ENCODE measurements at places on chromosomes 6 and 20.
A peak's percentile ranks its signal among the peaks of the same experiment; 100 is the strongest.

- DNase-seq = no peak
These were observed 29.4 kb upstream of the ZNF831 start for GRCh38 chr20:59134182-59134581.

DNA sequence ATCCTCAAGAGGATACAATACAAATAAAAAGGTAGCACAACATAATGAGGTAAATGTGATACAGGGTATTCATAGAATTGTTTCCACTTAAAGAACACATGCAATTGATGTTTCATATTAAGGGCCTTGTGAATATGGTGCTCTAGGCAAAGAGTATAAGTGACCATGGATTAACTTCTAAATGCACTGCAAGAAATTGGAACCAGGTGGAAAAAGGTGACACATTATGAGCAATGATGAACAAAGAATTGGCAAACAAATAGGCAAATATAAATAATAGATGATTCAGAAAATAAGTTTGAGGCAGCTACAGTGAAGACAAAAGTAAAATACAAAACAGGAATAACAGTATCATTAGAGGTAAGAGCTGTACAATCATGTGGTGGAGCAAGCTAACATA lies 192.0 kb downstream of the GRIK2 start:
- DNase-seq = no peak

GRCh38 chr6:45741437-45742171 lies 274.1 kb downstream of the CLIC5 start:
- DNase-seq = peak; percentile 33

- DNase-seq = no peak
These were observed at the start of gene TREM1 for GRCh38 chr6:41286544-41287346. Gene TREM1 (minus strand): TSS chr6:41286682. CDS start chr6:41286655, 27 bp downstream.

DNA sequence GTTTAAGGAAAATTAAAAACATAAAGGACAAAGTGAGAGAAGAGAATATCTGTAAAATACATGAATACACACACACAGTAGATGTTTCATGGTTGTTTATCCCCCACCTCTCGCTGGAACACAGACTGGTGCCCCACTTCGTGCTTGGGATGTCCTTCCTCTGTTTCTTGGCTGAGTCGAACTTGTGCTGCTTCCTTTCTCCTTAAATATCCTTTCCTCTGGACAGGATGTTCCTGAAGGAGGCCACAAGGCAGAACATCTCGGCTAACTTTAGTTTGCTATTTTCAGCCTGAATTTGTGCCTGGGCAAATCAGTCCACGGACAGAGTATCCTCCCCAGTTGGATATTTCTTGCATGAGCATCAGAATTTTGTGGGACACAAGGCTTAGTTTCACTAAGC lies 54.7 kb upstream of the ZMYND8 start:
- no peak for DNase-seq

DNA sequence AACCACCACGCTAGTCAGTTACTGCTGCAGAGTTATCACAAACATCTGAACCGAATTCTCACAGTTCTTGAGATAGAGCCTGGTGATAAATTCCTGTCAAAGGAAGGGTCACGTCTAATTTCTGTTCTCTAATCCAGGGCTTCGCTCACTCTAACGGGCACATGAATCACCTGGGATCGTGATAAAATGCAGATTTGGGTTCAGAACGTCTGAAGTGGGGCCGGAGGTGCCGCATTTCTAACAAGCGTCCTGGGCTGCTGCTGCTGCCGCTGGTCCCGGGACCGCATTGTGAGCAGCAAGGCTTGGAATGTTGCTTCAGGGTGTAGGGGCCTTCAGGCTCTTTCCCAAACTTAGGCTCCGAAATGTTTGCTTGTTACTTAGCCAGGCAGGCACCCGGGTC lies 264.1 kb downstream of the CDC5L start:
- DNase-seq = no peak

- peak; percentile 45 for DNase-seq
These were observed 3.4 kb downstream of the LINC00237 start for GRCh38 chr20:21102603-21103311.

DNA sequence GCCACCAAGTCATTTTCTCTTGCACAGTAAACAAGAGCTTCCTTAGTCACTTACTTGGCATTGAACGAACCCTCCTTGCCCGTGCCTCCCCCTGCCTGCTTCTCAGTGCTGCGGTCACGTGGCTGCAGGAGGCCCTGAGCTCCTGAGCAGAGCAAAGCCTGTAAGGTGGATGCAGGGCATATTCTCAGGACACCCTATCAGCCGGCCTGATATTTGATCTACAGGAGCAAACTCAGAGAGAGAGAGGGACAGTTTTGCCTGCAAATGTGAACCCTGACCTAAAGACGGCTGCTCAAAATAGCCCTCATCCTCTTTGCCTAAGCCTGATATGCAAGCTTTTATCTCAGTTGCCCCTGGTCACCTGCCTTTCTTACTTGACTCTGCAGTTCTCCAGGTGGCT lies 93.0 kb upstream of the POPDC3 start:
- peak; percentile 36 for DNase-seq

DNA sequence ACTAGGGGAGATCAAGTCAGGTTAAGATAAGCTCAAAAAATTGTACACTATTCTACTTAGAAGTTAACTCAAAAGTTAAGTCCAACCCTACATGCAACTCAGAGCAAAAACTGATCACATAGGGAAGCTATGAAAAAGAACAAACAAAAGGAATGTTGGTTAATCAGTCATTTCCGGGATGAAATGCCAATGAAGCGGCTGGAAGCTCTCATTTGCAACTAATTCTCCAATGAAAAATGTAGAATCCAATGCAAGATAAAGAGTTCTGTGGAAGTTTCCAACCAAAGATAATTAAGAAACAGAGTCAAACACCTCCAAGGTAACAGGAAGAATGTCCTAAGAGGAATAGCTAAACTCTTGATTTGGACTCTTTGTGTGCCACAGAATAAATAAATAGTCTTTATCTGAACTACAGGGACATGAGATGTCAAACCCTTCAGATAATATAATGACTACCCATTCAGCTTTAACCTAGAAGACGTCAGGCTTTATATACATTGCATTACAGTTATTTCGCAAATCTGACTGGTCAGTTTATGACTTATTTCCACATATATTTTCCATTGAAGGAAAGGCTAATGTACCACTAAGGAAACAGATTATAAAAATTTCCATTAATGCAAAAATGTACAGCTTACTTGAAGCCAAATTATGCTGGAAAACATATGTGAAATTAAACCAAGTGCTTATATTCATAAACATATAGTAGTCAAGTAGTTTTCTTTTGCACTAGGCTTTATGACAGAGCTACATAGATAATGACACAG lies 48.0 kb upstream of the DST start:
- DNase-seq = no peak

- DNase-seq = no peak
These were observed 1.5 kb downstream of the RBM38 start for GRCh38 chr20:57392512-57393271.

- no peak for DNase-seq
These were observed 59.7 kb upstream of the SAMD5 start for GRCh38 chr6:147448775-147449174.

DNA sequence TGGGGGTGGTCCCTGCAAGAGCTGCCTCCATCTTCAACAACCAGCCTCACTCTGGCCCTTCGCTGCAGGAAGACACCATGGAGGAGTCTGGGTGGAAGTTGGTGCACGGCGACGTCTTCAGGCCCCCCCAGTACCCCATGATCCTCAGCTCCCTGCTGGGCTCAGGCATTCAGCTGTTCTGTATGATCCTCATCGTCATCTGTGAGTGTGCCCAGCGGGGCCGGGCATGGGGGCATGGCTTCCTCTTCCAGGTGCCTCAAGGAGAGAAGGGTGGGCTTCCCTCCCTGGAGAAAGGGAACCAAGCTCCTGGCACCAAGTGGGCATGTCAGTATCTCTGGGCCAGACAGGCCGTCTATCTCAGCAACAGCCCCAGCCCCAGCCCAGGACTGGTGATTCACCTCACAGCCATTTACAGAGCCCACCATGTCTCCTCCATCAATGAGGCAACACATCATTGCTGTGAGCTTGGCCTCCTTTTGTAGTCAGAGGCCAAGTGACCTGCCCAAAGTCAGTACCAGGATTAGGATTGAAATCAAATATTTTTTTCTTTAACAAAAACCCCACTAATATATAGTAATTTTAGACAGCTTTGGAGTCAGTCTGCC lies 40.2 kb downstream of the TM9SF4 start:
- no peak for DNase-seq

DNA sequence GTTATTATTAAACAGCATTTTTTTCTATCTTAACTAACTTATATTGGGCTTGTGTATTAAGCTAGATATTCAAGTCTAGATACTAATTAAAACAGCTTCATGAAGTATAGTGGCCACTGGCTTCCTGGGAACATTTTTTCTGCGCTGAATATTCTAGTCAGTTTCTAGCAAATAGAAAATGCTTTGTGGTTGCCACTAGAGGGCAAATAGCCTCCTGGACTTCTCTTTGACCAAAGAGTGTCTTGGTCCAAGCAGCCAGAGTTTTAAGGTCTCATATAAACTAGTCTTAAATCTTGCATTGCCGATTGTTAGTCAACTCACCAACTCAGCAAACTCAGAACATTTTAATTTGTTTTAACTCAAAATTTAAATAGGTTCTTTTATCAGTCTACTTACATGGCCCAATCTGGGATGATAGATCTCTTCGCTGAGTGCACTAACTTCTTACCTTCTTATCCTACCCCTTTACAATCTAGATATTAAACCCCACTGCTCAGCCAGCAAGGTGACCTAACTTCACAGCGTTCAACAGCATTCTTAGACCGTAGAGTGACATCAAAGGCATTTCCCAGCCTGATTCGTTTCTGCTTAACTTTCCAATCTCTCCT lies 24.6 kb upstream of the ID4 start:
- DNase-seq = peak; percentile 42

DNA sequence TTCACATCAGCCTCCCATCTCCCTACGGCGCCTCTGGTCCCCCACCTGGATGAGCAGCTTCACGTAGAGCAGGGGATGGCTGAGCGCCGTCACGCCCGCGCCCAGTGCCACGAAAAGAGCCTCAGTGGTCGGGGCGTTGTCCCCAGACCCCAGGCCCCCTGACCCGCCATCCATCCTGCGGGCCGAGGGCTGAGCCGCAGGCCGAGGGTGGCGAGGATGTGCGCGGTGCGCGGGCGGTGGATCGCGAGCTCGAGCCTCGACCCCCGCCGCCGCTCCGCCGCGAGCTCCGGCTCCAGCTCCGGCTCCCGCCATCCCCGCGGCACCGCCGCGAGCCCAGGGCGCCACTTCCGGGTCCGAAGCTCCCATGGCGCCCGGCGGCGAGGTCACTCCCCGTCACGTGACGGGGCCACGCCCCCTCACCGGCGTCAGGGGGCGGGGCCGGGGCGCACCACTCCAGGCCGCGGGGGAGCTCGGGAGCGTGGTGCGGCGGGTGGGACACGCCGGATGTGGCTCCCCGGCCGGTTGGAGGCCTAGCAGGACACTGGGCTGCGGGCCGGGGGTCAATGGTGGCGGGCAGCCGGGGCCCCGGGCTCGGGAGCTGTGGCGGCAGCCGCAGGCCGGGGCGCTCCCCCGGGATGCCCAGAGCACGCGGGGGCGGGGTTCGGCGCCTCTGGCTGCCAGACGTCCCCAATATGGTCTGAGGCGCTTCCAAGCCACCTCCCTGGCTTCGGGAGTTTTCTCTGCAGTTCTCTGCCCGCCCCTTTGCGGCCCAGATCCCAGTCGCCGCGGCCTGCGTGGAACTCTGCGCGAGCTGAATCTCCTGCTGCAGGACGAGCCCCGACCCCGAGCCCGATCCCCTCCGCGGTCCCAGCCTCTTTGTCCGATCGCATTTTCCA lies at the start of gene MTCH1:
Gene MTCH1 (minus strand): TSS at position 389 of the 896 bp plus-strand sequence. CDS start 23 bp downstream, at position 366.
- DNase-seq = peak; percentile 97

- DNase-seq = no peak
These were observed 288.0 kb downstream of the BMP7 start for GRCh38 chr20:56978475-56978874.

- no peak for DNase-seq
These were observed 90.8 kb upstream of the OGFRL1 start for GRCh38 chr6:71197780-71198179.

- DNase-seq = peak; percentile 69
These were observed 17.8 kb upstream of the FNDC1 start for GRCh38 chr6:159151266-159151855.

DNA sequence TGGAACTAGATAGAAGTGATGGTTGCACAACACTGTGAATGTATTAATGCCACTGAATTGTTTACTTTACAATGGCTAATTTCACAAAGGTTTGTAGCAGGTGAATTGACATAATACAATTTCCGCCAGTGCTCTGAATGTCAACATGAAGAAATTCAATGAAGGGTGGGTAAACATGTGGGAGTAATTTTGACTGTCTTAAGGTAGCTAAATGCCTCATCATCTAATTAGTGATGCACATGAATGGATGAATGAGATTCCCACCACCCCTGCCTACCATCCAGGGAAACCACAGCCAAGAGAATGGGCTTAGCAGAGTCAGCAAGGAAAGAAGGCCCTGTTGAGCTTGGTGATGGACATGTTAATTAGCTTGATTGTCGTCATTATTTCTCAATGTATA lies 275.3 kb downstream of the ALDH8A1 start:
- no peak for DNase-seq

- DNase-seq = peak; percentile 15
These were observed 665.5 kb downstream of the BCKDHB start for GRCh38 chr6:80771941-80772340.

DNA sequence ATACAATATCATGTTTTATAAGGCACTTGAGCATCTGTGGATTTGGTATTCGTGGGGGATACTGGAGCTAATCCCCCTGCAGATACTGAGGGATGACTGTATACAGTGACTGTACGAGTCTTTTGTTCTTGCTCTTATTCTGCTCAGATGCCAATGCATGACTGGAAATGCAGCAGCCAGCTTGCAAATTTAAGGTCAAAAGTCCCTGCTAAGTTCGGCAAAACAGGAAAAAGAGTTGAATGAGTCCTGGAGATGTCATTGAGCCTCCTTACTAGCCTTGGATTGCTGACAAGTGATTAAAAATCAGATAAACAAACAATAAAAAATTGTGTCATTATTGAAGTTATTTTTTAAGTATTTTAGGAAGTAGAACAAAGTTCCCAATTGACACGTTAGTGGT lies 599.3 kb upstream of the IMPG1 start:
- DNase-seq = no peak

DNA sequence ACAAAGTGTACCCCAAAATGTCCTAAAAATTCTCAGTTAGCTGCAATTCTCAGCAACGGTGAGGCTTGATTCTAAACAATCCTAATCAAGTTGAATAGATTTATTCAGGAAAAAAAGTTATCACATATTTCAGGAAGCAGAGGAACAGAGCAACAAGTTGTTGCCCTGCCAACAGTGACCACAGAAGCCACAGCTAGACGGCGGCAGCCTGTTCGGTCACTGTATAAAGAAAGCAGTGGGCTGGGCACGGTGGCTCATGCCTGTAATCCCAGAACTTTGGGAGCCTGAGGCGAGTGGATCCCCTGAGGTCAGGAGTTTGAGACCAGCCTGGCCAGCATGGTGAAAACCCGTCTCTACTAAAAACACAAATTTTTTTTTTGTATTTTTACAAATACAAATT lies 171.2 kb upstream of the BMP5 start:
- DNase-seq = peak; percentile 15

GRCh38 chr20:16475225-16475624 lies 98.0 kb downstream of the KIF16B start:
- no peak for DNase-seq
